ENCODE measurements at places on chromosomes 2 and 18. TPM values are rescaled to one million over a fixed set of nuclear protein-coding genes. Genes with fewer than 3 reads are reported as not detected.

GRCh38 chr2:230658877-230659652, 53.6 kb upstream of the CAB39 start:
- no peak for DNase-seq

DNA sequence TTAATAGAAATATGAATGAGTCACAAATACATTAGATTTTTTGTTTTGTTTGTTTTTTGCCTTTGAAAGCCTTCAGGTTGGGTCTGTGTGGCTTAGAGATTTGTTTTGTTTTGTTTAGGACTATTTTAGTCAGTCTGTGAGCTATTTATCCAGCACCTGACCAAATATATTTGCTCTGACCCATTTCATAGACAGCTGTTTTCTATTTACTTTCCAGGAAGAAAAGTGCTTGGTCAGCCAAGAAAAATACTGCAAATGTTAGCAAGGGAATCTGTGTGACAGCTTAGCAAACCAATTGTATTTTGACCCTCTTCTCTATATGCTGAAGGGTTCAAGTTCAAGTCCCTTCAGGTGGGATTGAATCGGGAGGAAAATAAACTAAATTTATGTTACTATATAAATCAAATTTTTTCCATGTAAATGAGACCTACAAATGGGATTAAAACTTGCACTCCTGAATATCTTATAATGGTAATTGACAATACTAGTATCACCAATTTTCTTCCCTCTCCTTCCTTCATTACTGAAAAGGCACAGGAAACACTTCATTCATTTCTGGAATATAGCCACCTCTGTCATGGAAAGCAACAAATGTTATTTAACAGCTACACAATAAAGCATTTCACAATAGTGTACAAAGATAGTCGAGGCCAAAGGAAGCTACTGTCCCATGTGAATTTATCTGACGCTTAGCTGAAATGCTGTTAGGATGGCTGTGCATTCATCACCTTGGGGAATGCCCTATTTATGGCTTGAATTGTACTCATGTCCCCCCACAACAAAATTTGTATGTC, 23.1 kb upstream of the KLF7 start:
- DNase-seq = peak; percentile 7

GRCh38 chr2:70553584-70554337, at the start of gene TGFA:
TGFA (minus strand) TSS chr2:70553826; CDS start chr2:70553767, 59 bp downstream.
- peak; percentile 48 for DNase-seq

The METAP1D gene
- 12.7 TPM for polyA plus RNA-seq

Measured in renal cortex interstitium (tissue), 15 donors.